Stimulated activated CD4-positive, alpha-beta T cell treated with anti-CD3 and anti-CD28 coated beads, Interleukin-2, amount 100 ng/mL, for 4 hours (primary cell): ENCODE measurements at places on chromosomes 7 and 10.

- DNase-seq = no peak
Observed at GRCh38 chr10:70920519-70920918, 32.2 kb upstream of the PCBD1 start.

GRCh38 chr7:19815546-19815945, 42.1 kb upstream of the TMEM196 start:
- no peak for DNase-seq

- DNase-seq = no peak
Observed at GRCh38 chr7:94239661-94240234, 154.9 kb upstream of the COL1A2 start.

- no peak for DNase-seq
Observed at GRCh38 chr7:39709768-39710311, 86.5 kb downstream of the RALA start.
